ENCODE measurements at places on chromosomes 6 and 20.

GRCh38 chr20:35638751-35639150 lies 23.1 kb downstream of the SPAG4 start:
- no peak for ATAC-seq

GRCh38 chr6:26377719-26378118 lies 5.2 kb upstream of the BTN2A2 start:
- no peak for ATAC-seq

GRCh38 chr6:136791296-136792094 lies 782 bp downstream of the MAP3K5 start:
- peak; percentile 1 for ATAC-seq

DNA sequence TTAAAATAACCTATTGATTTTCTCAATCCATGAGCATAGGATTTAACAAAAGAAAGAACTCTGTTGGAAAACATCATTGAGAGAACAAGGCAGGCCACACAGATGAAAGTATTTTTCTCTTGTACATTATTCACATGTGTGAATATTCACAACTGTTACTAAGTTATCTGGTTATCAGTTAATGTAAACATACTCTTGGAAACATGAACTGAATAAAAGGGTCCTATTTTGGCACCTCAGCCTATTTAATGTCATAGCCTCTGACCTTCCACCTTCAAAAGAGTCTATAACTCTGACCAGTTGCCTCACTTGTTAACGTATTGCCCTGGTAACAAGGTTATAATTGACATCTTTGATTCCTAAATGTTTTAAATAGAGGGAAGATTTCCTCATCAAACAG lies 8.1 kb downstream of the SYCP2 start:
- ATAC-seq: no peak

DNA sequence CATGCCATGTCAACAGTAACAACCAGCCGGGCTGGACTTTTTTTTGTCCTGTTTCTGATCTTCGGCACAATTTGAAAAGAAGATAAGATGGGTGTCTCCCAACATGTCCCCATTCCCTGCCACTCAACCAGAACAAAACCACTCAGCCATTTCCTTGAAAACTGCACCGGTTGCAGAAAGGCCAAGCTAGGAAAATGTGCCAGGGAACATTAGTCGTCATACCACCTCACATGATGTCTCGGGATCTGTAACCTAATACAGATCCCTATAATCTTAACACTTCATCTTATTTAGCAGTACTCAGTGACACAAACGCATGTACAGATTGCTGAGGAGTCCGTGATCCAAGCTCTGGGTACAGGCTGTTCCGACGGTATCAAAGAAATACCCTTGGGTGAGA lies 46.5 kb downstream of the ALDH8A1 start:
- ATAC-seq: no peak

Measured in motor neuron (in vitro differentiated cells).